ENCODE measurements at places on chromosomes 5 and 9. TPM values are rescaled to one million over a fixed set of nuclear protein-coding genes. Genes with fewer than 3 reads are reported as not detected.

- no peak for DNase-seq
These were observed 914.3 kb upstream of the C9orf72 start for GRCh38 chr9:28487561-28487960.

DNA sequence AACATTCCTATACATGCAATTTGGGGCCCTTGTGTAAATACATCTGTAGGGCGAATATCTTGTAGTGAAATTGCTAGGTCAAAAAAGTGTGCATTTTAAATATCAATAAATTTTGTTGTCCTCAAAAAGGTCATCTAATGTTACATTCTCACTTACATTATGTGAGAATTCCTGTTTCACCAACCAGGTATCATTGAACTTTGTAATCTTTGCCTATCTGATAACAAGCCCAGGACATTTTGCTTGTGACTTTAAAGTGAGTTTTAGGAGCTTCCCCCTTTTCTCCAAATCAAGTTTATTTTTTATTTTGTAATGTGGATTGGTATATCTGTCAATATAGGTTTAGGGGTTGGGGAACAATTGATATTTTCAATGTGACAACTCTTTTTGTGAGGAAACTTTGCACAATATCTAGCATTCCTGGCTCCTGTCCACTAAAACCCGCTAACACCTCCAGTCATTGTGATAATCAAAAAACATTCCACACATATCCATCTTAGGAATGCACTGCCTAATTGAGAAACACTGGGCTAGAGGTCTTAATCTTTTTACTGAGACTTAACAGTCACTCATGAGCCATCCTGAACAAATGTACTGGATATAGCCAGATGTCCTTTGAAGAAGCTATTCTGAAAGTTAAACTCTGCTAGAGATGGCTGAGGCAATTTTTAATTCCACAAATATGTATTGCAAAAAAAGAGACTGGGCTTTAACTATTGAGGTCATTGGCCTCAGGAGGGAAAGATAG lies 72.5 kb upstream of the SLC1A1 start:
- no peak for DNase-seq

DNA sequence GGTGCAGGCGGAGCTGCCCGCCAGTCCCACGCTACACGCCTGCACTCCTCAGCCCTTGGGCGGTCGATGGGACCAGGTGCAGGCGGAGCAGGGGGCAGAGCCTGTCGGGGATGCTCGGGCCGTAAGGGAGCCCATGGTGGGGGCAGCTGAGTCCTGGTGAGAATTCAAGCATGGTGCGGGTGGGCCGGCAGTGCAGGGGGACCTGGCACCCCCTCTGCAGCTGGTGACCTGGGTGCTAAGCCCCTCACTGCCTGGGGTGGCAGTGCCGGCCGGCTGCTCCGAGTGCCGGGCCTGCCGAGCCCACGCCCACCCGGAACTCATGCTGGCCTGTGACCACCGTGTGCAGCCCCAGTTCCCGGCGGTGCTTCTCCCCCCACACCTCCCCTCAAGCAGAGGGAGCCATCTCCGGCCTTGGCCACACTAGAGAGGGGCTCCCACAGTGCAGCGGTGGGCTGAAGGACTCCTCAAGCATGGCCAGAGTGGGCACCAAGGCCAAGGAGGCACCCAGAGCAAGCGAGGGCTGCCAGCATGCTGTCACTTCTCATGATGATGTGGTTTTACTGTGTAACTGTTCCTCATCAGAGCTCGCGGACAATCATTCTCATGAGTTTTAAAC lies 228.9 kb upstream of the CDH9 start:
- DNase-seq: no peak

- no peak for DNase-seq
These were observed 43.2 kb downstream of the KIAA0825 start for GRCh38 chr5:94575196-94575595.

- DNase-seq: no peak
These were observed 195.7 kb downstream of the AOPEP start for GRCh38 chr9:94922098-94922607.

DNA sequence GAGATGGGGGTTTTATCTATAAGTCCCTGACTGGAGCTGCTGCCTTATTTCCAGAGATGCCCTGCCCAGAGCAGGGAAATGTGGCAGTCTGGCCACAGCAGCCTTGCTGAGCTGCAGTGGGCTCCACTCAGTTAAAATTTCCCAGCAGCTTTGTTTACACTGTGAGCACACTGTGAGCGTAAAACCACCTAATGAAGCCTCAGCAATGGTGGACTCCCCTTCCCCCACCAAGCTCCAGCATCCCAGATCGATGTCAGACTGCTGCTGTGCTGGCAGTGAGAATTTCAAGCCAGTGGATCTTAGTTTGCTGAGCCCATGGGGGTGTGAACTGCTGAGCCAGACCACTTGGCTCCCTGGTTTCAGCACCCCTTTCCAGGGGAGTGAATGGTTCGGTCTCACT lies 208.7 kb upstream of the RAI14 start:
- no peak for DNase-seq

DNA sequence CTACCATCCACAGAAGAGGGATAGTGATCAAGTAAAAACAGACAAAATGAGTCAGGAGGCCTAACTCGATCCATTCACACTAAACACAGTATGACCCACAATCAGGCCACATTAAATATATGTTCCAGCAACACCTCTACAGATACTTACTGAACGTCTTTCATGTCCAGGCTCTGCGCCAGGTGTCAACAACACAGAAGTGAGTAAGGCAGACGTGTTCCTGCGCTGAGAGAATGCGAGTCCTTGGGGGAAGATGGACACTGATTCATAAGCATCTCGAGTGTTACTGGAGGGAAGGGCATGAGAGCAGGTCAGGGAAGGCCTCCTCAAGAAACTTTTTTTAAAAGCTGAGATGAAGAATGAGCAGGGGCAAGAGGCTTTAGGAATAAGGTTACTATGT lies 164.3 kb upstream of the CLINT1 start:
- DNase-seq: no peak

GRCh38 chr9:104482921-104483570 lies 21.0 kb upstream of the OR13F1 start:
- DNase-seq: no peak

DNA sequence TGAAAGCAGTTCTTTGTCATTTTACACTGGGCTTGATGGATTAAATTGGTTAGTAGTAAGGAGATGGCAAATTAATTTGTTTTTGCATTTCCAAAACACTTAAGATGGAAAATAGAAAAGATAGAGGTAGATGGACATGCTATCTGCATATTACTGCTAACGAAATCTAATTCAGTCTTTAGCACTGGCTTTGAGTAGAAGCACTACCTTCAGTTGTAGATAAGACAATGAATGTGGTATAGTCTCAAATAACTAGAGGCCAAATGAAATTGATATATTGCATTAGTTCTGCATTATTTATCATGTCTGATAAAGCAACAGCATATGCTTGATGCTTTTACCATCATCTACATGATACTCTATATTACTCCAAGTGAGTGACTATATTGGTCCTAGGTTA lies 33.4 kb downstream of the KIAA1958 start:
- DNase-seq: no peak

- no peak for DNase-seq
These were observed 246.7 kb downstream of the ADAMTSL1 start for GRCh38 chr9:18720691-18721090.

DNA sequence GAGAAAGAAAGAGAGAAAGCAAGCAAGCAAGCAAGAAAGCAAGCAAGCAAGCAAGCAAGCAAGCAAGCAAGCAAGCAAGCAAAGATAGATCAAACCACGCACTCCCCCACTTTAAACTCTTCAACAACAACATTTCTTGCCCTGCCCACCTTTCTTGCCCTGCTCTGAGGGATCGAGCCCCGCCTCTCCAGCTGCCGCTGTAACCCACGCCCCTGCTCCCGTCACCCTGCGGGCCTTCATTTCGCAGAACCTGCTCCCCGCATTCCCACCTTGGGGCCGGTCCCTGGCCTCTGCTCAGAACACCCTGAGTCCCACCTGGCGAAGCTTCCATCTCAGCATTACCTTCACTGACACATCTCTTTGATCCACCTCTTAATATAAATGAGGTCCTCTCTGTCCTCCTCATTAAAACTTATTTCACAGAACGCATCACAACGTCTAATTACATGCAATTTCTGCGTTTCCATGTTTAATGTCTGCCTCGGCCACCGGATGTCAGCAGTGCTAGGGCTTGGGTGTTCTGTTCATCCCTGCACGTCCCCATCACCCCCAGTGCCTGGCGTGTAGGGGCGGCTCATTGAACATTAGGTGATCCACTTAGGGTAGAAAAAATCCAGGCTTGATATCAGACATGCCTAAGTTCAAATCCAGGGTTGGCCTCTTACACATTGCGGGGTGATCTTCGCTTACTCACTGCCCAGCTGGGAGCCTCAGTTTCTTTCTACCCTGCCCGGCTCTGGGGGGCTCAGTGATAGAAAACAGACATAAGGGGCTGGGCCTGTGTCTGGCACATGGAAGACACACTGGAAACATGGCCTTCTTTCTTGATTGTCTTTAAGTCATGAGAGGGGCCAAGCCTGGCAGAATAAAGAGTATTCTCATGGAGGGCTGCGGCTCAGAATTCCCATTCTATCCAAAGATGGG lies 187.6 kb downstream of the DAB2IP start:
- DNase-seq: no peak

DNA sequence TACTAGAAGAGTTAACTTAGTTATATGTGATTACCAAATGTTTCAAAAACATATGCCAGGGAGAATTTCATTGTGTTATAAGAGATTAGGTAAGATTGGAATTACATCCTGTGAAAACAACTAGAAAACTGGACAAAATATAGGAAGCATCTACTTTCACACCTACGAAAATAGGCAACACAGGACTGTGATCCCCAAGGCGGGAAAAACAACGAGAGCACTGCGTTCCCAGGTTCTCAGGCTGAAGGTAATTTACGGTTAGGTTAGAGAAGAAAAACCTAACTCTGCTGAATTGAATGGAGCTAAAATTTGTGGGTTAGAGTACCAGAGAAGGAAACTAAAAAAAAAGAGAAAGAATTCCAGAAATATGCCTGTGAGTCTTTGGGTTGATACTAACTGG lies 28.4 kb downstream of the ACOT12 start:
- DNase-seq: no peak

GRCh38 chr9:12681620-12682019 lies 11.6 kb upstream of the TYRP1 start:
- no peak for DNase-seq

GRCh38 chr5:147522435-147522834 lies 12.6 kb upstream of the DPYSL3 start:
- no peak for DNase-seq

DNA sequence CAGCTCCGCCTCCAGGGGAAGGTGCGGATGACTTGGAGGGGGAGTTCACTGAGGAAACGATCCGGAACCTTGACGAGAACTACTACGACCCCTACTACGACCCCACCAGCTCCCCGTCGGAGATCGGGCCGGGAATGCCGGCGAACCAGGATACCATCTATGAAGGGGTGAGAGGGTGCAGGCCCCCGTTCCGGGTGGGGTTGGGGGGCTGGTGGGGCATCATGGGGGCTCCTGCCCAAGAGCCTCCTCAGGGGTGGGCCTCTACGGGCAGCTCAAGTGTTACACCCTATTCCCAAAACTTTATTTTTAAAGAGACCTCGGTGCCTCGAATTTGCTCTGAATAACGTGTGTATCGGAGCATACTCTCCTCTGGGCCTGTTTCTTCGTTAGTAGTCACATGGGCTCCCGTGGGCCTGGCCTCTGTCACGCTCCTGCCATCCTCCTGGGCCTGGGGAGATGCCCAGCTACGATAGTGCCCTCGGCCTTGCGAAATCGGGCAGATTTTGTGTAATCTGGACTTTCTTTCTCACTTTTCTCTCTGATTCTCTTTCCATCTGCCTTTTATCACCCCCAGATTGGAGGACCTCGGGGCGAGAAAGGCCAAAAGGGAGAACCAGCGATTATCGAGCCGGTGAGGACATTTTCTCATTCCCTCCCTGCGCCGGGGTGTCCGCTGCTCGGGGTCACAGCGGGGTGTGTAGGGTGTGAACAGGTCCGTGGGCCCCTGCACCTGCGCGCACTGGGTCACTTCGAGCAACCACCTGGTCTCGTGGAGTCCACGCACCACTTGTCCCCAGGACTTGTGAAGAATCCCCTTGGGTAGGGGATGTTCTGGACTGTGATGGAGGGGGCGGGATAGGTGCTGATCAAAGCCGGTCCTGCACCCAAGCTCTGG lies 90.1 kb downstream of the COL5A1 start:
- no peak for DNase-seq

Gene SUSD3
- 7.7 TPM for total RNA-seq

Gene WDR31
- total RNA-seq: 1.4 TPM

Gene PCDHGA5
- total RNA-seq: 0.13 TPM

Gene PCDHGB6
- 0.22 TPM for total RNA-seq

Gene ADGRD2
- total RNA-seq: not detected

Gene FCN1
- total RNA-seq: not detected

Gene ZNF454
- total RNA-seq: not detected
